ENCODE measurements at places on chromosomes 13 and 19. TPM values are rescaled to one million over a fixed set of nuclear protein-coding genes. Genes with fewer than 3 reads are reported as not detected.
A peak's percentile ranks its signal among the peaks of the same experiment; 100 is the strongest.

Gene OLFM4
- total RNA-seq = not detected

Gene ZNF77
- 3.7 TPM for total RNA-seq

Gene CLIP3
- 33.7 TPM for total RNA-seq

Gene IRGC
- not detected for total RNA-seq

Gene EFNA2
- total RNA-seq = 10.3 TPM

Gene FFAR1
- not detected for total RNA-seq

Gene FAM216B
- not detected for total RNA-seq

Gene BCL2L12
- total RNA-seq = 126 TPM

- no peaks in the 10 kb centered on the region for H3K27me3 ChIP-seq
- H3K36me3 ChIP-seq = no peaks in the 10 kb centered on the region
- peak; percentile 91 for DNase-seq
- no peak overlapping the region for H3K27ac ChIP-seq
- peak overlapping the region; percentile 83 for H3K4me3 ChIP-seq
- H3K4me1 ChIP-seq = peaks cover 15% of the 10 kb centered on the region
These were observed 396 bp downstream of the RTN2 start for GRCh38 chr19:45496349-45496953.

DNA sequence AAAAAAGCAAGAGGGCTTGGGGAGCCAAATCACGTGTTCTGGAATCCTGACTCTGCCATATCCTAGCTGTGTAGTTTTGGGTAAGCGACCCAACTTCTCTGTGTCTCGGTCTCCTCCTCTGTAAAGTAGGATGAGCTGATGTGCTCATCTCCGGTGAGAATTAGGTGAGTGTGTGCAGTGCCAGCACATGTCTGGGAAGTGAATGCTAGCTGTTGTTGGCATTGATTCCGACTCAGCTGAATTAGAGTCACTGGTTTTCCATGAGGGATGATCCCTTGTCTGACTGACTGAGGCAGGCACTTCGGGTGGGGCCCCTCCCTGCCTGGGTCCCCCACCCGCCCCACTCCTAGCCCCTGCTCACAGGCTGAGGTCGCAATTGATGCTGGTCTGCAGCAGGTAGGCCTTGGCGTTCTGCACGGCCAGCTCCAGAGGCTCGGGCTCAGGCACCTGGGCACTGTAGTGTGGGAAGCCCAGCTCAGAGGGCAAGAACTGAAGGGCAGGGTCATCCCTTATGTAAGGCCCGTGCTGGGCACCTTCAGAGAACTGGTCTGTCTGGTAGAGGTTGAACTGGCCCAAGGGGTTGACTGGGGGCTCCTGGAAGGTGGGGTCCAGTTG is 835 bp downstream of the RSPH6A start:
- no peak overlapping the region for H3K4me3 ChIP-seq
- peaks cover 18% of the 10 kb centered on the region for H3K4me1 ChIP-seq
- H3K36me3 ChIP-seq = no peaks in the 10 kb centered on the region
- no peak for DNase-seq
- peak overlapping the region; percentile 0 for H3K27ac ChIP-seq

GRCh38 chr19:46802152-46802551 is 13.8 kb upstream of the SLC1A5 start:
- no peak overlapping the region for H3K4me3 ChIP-seq
- H3K4me1 ChIP-seq = no peaks in the 10 kb centered on the region
- no peak overlapping the region for H3K27ac ChIP-seq
- DNase-seq = no peak
- no peaks in the 10 kb centered on the region for H3K36me3 ChIP-seq
- no peaks in the 10 kb centered on the region for H3K27me3 ChIP-seq

DNA sequence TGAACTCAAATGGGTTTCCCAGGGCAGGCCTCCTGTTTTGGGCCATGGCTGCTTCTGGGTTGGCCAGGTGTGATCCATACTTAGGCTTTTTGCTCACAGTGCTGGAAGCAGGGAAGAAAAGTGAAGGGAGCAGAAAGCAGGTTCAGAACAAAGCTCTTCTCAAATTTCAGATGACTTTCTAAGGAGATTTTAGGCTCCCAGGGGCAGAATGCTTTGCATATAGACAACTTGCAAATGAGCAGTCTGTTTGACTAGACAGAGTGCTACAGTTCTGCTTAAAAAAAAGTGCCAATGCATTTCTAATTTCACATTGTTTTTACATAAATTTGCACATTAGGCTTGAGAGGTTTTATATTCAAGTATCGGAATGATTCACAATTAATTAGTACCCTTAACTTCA is 2.6 kb upstream of the SLC10A2 start:
- H3K27ac ChIP-seq = no peak overlapping the region
- H3K4me1 ChIP-seq = peaks cover 5% of the 10 kb centered on the region
- no peaks in the 10 kb centered on the region for H3K27me3 ChIP-seq
- H3K4me3 ChIP-seq = no peak overlapping the region

GRCh38 chr19:7597689-7598088 is 2.0 kb downstream of the CAMSAP3 start:
- H3K27me3 ChIP-seq = no peaks in the 10 kb centered on the region
- 0 out of 2 replicates have a peak overlapping the region, but pooled peaks have one; percentile 8 for H3K4me3 ChIP-seq
- no peak for DNase-seq
- no peak overlapping the region for H3K27ac ChIP-seq

- H3K36me3 ChIP-seq = no peaks in the 10 kb centered on the region
- H3K27me3 ChIP-seq = no peaks in the 10 kb centered on the region
- H3K4me3 ChIP-seq = no peak overlapping the region
These were observed 9.6 kb downstream of the ZSCAN5C start for GRCh38 chr19:56211718-56212117.

- H3K36me3 ChIP-seq = no peaks in the 10 kb centered on the region
- no peak overlapping the region for H3K27ac ChIP-seq
- no peak for DNase-seq
These were observed 10.1 kb downstream of the TMEM255B start for GRCh38 chr13:113769106-113769505.

- H3K27me3 ChIP-seq = no peaks in the 10 kb centered on the region
- no peak overlapping the region for H3K4me3 ChIP-seq
- DNase-seq = no peak
- H3K36me3 ChIP-seq = no peaks in the 10 kb centered on the region
- H3K4me1 ChIP-seq = no peaks in the 10 kb centered on the region
These were observed 59.4 kb downstream of the POSTN start for GRCh38 chr13:37539170-37539569.

DNA sequence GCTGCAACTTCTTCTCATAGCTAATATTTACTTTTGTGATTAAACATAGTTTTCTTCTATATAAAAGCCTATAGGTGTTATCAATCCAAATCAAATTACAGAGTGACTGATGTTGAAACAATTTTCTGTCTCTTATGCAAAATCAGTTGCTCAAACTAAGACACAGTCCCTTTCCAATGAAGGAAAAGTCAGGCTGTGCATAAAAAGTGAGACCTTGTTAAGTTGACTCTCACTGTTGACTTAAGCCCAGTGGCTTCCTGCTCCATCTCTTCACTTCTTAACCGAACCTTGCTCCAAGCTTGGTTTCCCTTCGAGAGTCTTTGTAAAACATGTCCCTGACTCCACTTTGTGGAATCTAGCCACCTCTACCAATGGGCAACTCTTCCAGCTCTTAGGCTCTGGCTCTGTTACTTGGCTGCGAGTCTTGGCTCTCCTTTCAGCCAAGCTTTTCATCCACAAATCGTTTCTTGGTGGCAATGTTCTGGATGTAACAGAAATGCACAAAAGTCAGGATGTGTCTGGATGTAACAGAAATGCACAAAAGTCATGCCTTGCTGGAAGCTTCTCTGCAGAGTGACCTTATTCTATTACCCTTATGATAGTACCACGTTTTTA is 118.9 kb downstream of the LIG4 start:
- H3K4me1 ChIP-seq = no peaks in the 10 kb centered on the region
- no peak overlapping the region for H3K27ac ChIP-seq
- no peak for DNase-seq
- no peaks in the 10 kb centered on the region for H3K27me3 ChIP-seq
- H3K36me3 ChIP-seq = no peaks in the 10 kb centered on the region

DNA sequence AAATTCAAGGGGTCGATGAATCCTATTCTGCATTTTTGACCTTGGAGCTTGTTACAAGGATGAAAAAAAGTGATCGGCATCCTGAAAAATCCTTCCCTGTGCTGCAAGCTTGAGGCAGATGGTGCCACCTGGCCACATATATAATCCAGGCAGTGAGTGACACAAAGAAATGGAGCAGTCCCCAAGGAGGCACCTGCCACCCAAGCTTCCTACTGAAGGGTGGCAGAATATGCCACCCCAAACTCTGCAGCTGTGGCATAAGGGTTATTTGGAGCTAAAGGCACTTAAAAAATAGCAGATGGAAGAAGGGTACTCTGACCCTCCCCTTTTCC is 15.4 kb downstream of the TMEM272 start:
- H3K4me1 ChIP-seq = no peaks in the 10 kb centered on the region
- H3K27me3 ChIP-seq = no peaks in the 10 kb centered on the region
- H3K36me3 ChIP-seq = no peaks in the 10 kb centered on the region
- DNase-seq = no peak
- H3K4me3 ChIP-seq = no peak overlapping the region

DNA sequence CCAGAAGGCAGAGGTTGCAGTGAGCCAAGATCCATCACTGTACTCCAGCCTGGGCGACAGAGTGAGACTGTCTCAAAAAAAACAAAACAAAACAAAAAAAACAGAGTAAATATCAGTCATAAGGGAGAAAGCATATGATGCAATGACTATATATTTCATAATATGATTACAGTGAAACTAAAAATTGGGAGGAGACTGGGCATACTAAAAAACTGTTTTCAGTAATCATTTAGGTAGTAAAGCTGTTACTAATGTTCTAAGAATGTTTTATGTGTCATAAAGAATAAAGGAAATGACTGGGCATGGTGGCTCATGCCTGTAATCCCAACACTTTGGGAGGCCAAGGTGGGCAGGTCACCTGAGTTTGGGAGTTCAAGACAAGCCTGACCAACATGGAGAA is 15.9 kb downstream of the ZNF573 start:
- no peaks in the 10 kb centered on the region for H3K4me1 ChIP-seq
- no peak overlapping the region for H3K27ac ChIP-seq
- H3K27me3 ChIP-seq = no peaks in the 10 kb centered on the region
- H3K36me3 ChIP-seq = peaks cover 9% of the 10 kb centered on the region

GRCh38 chr19:1567116-1567847 is 843 bp downstream of the MEX3D start:
- peaks cover 8% of the 10 kb centered on the region for H3K27me3 ChIP-seq
- no peaks in the 10 kb centered on the region for H3K36me3 ChIP-seq
- no peak for DNase-seq

GRCh38 chr13:76965759-76966421 is 17.6 kb downstream of the ACOD1 start:
- no peak overlapping the region for H3K27ac ChIP-seq
- H3K4me1 ChIP-seq = no peaks in the 10 kb centered on the region
- no peaks in the 10 kb centered on the region for H3K27me3 ChIP-seq
- DNase-seq = no peak

GRCh38 chr13:77387607-77388200 is 60.8 kb upstream of the MYCBP2 start:
- H3K4me3 ChIP-seq = no peak overlapping the region
- no peak overlapping the region for H3K27ac ChIP-seq
- no peak for DNase-seq
- peaks cover 6% of the 10 kb centered on the region for H3K4me1 ChIP-seq
- no peaks in the 10 kb centered on the region for H3K27me3 ChIP-seq
- no peaks in the 10 kb centered on the region for H3K36me3 ChIP-seq

DNA sequence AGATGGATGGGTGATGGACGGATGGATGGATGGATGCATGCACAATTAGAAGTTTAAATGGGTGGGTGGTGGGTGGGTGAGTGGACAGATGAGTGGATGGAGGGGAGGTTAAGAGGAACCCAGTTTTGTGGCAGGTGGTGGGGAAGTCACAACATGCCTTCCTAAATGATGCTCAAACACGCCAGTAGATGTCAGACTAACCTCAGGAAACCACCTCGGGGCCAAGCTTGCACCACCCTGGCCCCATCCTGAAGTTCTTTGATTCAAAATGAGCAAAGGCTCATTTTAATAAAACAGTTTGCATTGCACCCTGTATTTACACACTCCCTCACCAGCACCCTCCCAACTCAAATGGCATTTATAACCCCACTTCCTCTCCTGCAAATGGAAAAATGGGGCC is 91.4 kb upstream of the CACNA1A start:
- no peak overlapping the region for H3K27ac ChIP-seq
- no peaks in the 10 kb centered on the region for H3K36me3 ChIP-seq
- DNase-seq = peak; percentile 56

DNA sequence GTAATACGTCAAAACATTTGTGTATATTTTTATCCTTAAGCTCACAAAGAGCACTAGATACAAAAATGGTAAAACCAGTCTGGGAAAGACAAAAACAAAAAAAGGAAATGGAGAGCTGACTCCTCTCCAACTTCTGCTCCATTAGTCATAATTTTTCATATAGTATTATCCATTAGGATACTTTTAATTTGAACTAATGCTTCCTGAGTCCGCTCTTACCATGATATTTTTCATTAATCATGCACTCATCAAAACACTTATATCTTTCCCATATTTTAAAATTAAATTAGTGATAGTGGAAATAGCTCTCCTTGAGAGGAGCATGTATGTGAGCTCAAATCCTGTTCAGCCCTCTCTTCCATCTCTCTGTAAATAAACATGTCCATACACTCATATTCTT is 1093.0 kb upstream of the MIR17HG start:
- H3K4me3 ChIP-seq = no peak overlapping the region
- DNase-seq = no peak
- H3K36me3 ChIP-seq = no peaks in the 10 kb centered on the region
- H3K27ac ChIP-seq = no peak overlapping the region

DNA sequence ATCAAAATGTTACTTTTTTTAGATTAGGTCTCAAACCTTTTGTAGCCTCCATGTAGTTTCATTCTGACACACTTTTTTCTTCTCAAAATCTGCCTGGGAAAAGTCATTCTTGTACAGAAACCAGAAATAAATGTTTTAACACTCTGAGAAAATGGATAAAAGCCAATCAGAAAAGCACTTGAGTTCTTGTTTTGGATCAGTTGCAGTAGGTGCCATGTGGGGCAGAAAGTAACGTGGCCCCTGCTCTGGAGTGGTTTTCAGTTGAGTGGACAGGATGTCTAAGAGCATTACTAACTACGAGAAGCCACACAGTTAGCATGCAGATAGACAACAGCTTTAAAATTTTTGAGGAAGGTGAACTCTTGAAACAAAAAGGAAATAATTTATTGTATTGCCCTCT is 19.1 kb downstream of the GPR183 start:
- no peaks in the 10 kb centered on the region for H3K36me3 ChIP-seq
- H3K4me3 ChIP-seq = no peak overlapping the region
- H3K27me3 ChIP-seq = no peaks in the 10 kb centered on the region
- no peak for DNase-seq
- H3K4me1 ChIP-seq = no peaks in the 10 kb centered on the region

DNA sequence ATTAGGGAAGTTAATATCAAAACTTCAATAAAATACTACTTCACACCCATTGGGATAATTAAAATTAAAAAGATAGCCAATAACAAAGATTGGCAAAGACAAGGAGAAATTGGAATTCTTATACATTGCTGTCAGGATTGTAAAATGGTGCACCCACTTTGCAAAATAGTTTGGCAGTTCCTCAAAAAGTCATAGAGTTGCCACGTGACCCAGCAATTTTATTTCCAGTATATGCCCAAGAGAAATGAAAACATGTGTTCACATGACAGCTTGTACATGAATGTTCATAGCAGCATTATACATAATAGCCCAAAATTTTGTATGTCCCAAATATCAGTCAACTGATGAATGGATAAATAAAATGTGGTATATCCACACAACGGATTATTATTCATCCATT is 3.3 kb downstream of the MBD3L1 start:
- no peaks in the 10 kb centered on the region for H3K4me1 ChIP-seq
- no peaks in the 10 kb centered on the region for H3K27me3 ChIP-seq
- H3K4me3 ChIP-seq = no peak overlapping the region
- no peak for DNase-seq
- H3K36me3 ChIP-seq = no peaks in the 10 kb centered on the region
- no peak overlapping the region for H3K27ac ChIP-seq

- no peak overlapping the region for H3K4me3 ChIP-seq
- DNase-seq = no peak
- H3K27ac ChIP-seq = no peak overlapping the region
- H3K4me1 ChIP-seq = no peaks in the 10 kb centered on the region
- H3K27me3 ChIP-seq = no peaks in the 10 kb centered on the region
These were observed 4.8 kb upstream of the SMG9 start for GRCh38 chr19:43759515-43759914.

All from H1 (cell line).